ENCODE measurements at places on chromosomes 1 and 21. TPM values are rescaled to one million over a fixed set of nuclear protein-coding genes. Genes with fewer than 3 reads are reported as not detected.

GRCh38 chr1:242081446-242081845 is 82.5 kb upstream of the MAP1LC3C start:
- DNase-seq = no peak

- no peak for DNase-seq
These were observed 424.6 kb upstream of the CHRM3 start for GRCh38 chr1:238961790-238962189.

Gene NPPA
- not detected for total RNA-seq

Gene ZYG11B
- total RNA-seq = 35.5 TPM

Gene AIM2
- 0.23 TPM for total RNA-seq

Data from left lobe of liver (tissue), 2 donors.